Right renal pelvis (tissue), 4 donors: ENCODE measurements at places on chromosomes 13 and 19.

GRCh38 chr13:95793018-95793555, 116.1 kb downstream of the DNAJC3 start:
- no peak for DNase-seq

- no peak for DNase-seq
Observed at GRCh38 chr13:100139817-100140216, 50.9 kb downstream of the PCCA start.

- DNase-seq = no peak
Observed at GRCh38 chr13:72686766-72687165, 40.7 kb downstream of the MZT1 start.

- no peak for DNase-seq
Observed at GRCh38 chr19:5665781-5666513, 14.4 kb downstream of the MICOS13 start.
